NCI-H226 (cell line): ENCODE measurements at places on chromosomes 3 and 15.

GRCh38 chr3:38360345-38360744 is 13.8 kb downstream of the XYLB start:
- no peak for DNase-seq

GRCh38 chr3:46283881-46284450 is 41.7 kb downstream of the CCR3 start:
- DNase-seq, result no peak

DNA sequence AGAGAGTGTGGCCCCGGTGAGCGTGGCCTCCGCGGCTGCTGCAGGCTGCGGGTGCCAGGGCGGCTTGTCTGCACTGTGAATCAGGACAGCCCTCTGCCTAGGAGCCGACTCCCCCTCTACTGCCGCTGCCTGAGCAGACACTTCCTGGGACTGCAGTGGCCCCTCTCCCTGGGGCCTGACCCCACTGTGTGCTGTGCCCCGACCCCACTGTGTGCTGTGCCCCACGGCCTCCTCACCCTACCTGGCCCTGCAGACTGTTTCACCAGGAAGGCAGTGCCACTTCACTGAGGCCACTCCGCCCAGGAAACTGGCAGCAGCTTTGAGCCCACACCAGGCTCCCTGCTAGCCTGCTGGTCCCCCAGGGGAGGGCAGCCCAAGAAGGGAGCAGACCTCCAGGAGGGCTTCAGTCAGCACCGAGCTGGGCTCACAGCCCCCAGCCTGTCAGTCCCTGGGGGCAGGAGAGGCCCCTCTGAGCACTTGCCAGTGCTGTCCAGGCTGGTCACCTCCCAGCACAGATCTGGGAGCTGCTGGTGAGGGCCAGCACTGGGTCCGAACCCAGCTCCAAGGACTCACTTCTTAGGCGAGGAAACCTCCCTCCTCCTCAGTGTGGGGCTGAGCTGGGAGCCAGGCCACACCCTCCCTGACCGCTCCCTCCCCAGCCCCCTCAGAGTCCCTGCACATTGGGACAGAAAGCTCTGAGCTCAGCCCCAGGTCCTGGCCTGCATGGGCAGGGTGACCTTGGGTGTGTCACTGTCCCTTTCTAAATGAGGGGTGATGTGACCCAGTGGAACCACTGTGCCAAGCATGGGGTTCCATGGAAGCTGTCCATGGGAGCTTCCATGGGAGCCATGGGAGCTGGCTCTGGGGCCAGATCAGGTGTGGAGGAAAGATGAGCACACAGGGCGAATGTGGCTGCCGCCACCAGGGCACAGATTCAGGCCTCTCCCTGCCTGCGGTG is 56.8 kb downstream of the DNAJB8 start:
- no peak for DNase-seq

- DNase-seq, result no peak
Observed at GRCh38 chr3:89586256-89586655, 478.8 kb downstream of the EPHA3 start.

- no peak for DNase-seq
Observed at GRCh38 chr15:96102631-96103030, 227.9 kb upstream of the NR2F2 start.

DNA sequence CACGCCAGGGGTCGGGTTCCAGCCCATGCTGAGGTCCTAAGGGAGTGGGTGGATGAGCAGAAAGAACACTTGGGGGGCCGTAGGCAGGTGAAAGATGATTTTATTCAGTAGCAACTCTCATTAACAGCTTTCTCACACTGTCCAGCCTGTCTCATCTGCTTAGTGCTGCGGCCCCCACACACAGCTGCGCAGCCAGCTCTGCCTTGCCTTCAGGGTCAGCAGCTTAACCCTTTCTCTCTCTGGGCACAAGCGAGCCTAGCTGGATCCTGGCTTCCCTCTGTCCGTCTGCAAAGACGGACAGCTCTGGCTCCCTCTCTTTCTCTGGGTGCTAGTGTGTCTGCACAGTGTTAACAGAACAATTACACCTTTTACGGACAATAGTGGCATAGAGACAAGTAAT is 21.3 kb downstream of the NPAP1 start:
- DNase-seq, result no peak

- no peak for DNase-seq
Observed at GRCh38 chr3:127763337-127763736, 59.0 kb downstream of the MGLL start.

DNA sequence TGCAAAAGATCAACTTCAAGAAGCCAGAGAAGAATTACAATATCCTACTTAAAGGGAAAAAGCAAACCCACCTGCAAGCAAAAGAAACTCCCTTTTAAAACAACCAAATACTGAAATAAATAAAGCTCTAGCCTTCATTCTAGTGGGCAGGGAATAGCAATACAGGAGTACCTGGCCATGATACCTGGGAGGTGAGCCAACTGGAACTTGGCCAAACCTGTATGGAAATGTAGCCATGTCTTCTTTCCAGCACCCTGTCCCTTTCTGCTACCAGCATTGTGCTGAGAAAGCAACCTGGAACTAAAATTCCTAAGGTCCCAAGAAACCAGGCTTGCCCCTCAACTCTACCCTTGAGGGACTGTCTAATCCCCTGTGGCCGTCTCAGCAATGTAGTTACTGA is 530.0 kb downstream of the EPHB1 start:
- no peak for DNase-seq

DNA sequence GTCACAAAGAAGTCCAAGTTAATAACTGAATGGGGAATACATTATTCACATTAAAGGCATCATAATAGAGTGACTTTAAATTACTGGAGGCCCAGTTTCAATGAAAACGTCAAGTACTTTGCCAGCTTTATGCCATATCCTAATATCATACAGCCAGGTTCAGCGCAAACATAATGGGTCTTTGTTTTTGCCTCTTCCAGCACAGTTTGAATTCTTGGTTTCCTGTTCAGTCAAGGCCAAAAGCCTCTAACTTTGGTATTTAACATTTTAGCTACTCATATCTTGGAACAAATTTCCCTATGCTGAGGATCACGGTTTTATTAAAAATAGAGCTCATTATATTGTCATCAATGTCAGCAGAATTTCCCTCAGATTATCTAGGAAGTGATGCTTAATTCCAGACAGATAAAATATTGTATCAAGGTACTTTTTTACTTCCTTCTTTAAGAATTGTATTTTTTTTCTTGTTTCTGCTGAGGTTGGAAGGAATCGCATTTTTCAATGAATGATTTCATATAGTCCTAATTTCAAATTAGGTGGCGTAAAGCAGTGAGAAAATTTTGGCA is 269.2 kb downstream of the THRB start:
- DNase-seq, result no peak

DNA sequence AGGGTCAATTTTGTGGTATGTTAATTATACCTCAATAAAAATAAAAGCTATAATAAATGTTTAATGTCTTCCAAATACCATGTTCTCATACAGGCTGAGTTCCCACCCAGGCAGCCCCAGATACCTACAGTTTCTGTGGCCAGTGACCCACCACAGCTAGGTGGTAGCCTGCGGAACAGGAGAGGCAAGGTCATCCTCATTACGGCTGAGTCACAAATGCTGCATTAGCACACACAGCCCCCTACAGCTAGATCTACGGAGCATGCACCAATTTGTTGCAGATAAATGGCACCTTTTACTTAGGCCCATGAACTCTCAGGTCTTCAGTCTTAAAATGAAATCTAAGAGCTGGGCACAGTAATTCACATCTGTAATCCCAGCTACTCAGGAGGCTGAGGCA is 5.1 kb downstream of the SPATA12 start:
- DNase-seq, result no peak

DNA sequence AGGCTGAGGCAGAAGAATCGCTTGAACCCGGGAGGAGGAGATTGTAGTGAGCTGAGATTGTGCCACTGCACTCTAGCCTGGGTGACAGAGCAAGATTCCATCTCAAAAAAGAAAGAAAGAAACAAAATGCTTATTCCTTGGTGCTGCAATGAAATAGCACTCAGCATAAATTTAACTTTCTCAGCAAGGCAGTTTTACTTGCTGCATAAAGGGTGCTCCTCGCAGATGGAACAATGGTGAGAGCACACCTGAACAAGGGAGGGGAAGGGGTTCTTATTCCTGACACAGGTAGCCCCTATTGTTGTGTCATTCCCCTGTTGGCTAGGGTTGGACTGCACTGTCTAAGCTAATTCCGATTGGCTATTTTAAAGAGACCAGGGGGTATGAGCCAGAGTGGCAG is 17.1 kb downstream of the PAK2 start:
- no peak for DNase-seq

GRCh38 chr3:123953735-123954134 is 7.3 kb downstream of the CCDC14 start:
- DNase-seq, result no peak

DNA sequence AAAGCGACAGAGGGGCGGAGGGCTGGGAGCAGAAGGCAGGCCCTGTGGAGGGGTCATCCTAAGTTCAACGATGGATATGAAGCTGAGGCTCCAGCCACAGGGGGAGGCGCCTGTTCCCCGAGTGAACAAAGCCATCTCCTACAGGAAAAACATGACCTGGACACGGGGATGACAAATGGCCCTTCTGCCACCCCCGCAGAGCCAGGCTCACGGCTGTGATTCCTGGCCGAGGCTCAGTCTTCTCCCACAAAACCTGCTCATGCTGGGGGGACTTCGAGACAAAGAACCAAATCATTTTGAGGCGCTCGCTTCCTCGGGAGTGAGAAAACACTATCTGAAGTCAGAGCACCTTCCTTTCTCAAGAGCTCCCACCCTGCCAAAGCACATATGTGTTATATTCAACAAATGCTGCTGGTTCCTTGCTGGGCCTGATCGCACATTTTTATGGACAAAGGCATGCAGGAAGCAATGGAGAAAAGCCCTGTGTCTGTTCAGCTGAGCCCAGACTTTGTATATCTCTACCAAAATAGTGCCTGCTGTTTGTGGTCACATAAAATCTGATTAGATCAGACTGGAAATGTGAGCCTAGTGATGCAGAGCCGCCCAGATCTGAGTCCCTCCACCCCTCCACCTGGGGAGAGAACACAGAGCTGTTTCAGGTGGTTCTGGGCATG is 5.6 kb downstream of the RBP1 start:
- peak; percentile 48 for DNase-seq

DNA sequence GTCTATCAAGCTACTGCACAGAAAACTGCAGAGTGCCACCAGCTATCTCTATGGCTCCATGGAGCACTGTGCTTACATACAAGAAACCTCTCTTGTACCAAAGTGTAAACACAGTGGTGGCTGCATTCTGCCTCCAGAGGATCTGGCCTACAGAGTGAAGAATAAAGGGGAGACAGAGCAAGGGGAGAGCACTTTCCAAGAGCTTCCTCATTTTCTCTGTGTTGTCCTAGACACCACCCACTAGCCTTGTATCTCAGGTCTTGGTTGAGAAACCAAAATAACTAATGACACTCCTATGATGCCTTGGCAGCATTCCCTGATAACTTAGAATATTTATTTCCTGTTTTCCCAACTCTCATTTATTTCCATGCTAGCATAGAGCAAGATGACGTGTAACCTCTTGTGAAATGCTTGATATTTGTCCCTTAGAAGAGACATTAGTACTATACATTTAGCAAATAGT is 56.9 kb upstream of the PHLDB2 start:
- peak; percentile 89 for DNase-seq

DNA sequence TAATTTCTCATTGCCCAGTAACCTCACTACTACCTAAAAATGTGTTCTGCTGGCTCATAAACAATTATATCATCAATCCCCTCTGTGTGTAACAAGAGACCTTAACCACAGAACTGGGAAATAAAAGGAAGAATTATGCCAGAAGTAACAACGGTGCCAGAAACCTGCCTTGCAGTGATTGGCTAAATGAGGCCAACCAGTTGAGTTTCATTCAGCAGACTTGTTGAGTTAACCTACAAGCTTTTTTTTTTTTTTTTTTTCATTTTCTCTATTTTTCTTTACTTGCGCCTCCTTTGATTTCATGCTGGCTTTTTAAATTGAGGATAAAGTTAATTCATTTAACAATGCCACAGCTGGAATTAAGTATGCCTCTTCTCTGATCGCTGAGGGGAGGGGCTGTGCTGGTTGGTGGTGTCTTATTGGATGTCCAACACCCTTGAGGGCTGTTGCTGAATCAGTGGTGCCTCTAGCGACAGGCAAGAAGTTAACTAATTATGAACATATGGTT is 30.0 kb upstream of the GMNC start:
- DNase-seq, result no peak

- peak; percentile 7 for DNase-seq
Observed at GRCh38 chr3:176514297-176514696, 683.0 kb downstream of the TBL1XR1 start.

DNA sequence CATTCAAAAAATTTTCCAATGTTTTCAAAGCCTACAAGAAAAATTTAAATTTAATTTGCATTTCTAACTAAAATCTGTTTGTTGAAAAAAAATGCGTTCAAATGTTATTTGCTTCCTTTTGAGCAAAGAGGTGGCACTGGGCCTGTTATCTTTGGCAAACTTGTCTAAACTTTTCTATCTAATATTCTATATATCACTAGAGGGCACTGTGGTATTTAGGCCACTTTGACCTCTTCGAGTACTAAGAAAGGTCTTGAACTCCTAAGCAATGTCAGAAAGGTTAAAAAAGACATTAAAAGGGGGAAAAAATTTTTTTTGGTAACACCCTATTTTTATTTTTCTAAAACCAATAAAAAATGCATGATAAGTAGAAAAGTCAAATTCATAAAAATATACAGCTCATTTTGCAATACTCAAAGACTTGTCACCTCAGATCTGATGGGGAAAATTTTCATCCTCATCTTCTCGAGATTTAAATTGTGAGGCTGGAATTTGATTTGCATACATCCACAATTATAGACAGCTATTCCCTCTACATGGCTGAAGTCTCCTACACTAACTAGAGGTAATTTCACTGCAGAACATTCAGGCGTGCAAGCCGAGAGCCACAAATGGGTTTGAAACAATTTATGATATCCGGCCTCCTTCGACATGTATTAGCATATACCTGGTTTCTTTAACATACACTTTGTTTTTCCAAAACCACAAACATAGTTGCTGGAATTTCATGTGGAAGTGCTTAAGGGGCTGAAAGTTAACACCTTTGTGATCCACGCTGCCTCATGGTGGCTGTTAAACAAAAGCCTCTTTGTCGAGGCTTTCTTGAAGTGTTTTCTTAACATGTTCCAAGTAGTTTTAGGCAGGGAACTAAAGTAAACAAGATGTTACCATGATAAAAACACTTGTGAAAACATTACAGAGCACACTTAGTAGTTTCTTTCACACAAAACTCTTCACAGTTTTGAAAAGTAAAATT is 576.4 kb downstream of the FOXP1 start:
- no peak for DNase-seq
